Esophagus squamous epithelium (tissue), 5 donors: ENCODE measurements at places on chromosomes 2 and 18.

- DNase-seq, result no peak
These were observed 298.4 kb upstream of the MMADHC start for GRCh38 chr2:149885946-149886345.

- DNase-seq, result no peak
These were observed at the start of gene EFHD1 for GRCh38 chr2:232633413-232634205. TSS of gene EFHD1 (plus strand) at chr2:232633604. CDS start at chr2:232633705, 101 bp downstream.

- no peak for DNase-seq
These were observed 121.6 kb downstream of the VAPA start for GRCh38 chr18:10035281-10035991.

DNA sequence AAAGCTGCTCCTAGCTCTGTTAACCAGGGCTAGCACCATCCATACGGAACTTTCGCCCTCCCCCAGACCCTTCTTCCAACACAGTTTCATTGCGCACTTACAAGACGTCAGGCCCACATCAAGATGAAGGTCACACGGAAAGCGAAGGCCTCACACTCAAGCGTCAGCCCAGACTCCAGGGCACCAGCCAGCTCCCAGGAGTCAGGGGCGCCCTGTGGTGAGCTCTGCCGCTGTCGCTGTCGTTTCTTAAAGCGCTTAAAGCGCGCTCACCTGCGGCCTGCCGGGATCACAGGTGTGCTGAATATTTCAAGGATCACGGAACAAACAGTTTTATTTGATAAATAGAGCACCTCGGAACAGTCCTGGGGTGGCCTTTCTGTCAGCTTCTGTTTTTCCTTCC is 163.1 kb downstream of the CDH20 start:
- DNase-seq, result no peak

- no peak for DNase-seq
These were observed 92.3 kb downstream of the PRKCE start for GRCh38 chr2:45743531-45744396.

DNA sequence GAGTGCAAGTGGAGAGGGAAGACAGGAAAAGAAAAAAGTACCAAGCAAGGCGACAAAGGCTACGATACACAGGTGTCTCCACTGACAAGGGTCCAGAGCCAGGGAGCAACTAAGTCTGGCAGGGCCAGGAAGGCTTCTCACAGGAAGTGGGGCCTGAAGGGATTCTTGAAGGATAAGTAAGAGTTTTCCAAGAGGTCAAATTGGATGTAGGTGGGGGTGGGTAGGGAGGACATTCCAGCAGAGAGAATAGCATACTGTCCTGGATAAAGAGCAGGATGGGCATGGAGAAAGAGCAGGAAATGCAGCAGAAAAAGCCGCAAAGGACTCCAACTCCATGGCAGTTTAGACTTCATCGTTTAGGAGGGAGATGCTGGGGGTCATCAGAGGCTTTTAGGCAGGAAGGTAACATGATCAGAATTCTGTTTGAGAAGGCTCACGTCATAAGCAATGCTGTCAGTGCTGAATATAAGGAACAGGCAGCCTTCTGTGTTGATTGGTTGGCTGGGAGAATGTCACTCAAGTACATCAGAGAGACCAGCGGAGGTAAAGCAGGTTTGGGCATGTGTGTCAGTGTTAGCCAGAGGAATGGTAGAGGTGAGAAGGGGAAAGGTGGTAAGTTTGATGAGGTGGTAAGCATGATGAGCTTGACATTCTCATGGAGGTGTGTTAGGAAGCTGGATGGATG is 35.1 kb downstream of the ARHGAP25 start:
- DNase-seq, result no peak

DNA sequence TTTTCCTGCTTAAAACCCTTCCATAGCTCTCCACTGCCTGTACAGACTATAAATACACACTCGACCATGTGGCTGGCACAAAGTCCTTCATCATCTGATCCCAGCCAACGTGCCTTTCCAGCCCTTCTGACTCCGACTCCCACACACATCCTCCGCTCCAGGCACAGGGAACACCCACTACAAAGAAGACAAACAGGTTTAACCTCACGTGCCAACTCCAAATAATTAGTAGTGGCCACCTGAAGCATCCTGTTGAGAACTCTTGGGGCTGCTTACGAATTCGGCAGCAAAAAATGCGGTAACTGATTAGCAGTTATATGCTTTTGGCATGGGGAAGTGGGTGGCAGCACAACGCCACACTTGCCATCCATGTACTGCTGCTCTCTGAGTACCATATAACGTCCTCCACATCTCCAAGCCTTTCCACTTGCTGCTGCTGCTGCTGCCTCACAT is 12.1 kb downstream of the SPIRE1 start:
- no peak for DNase-seq

DNA sequence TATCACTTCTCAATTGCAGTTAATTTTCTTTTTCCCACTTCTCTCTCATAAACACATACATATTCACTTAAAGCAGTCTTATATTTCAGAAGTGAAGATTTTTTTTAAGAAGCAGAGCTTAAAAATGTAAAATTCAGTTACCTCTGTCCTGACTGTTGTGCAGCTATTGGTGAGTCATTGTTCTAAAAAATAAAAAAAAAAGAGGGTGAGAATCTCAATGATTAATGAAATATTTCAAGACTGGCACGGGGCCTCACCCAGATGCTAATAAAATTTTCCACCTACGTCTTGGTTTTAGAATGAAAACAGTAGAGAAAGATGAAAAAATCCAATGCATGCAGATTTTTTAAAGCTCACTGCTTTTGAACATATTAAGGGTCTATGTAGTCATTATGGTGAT is 67.7 kb downstream of the RDH14 start:
- DNase-seq, result no peak

DNA sequence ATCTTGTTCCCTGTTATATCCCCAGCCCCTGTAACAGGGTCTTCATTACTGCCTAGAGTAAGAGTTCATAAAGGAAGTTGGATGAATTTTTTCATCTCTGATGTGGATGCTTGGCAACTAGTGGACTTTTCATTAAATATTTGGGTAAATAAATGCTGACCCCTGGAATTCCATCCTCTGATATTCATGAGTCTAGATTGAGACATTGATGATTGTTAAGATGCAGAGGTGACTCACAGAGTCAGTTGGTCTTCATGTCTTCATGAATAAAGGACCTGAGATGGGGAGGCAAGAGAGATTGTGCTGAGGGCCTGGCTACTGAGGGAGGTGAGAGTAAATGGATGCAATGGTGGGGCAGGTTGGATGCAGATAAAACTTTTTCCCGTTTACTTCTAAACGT is 132.7 kb upstream of the NT5C1B start:
- DNase-seq, result no peak
